Kidney (tissue), 22 donors: ENCODE measurements at places on chromosomes 7 and 10.

GRCh38 chr7:144379776-144380384 is 23.6 kb downstream of the NOBOX start:
- no peak for DNase-seq

DNA sequence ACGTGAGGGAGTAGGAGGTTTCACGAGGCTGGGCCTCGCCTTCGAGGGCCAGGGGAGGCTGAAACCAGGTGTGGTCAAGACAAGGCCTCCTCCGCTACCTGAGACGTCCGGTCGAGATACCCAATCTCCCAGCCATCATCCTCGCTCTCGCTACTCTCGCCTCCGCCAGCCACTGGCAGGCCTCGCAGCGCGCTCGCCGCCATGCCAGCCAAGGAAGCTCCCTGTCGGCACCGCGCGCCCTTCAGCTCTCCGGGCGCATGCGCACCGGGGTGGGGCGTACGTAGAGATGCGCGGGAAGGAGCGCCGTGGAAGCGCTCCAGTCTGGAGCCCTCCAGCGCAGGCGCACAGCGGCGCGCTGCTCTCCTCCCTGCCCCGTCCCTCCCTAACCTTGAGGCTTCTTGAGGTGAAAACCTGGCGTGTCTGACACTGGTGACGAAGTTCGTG is at the start of gene ASZ1:
ASZ1 (minus strand) TSS at position 236 of the 444 bp plus-strand sequence; CDS start at position 203, 33 bp downstream.
- no peak for DNase-seq

DNA sequence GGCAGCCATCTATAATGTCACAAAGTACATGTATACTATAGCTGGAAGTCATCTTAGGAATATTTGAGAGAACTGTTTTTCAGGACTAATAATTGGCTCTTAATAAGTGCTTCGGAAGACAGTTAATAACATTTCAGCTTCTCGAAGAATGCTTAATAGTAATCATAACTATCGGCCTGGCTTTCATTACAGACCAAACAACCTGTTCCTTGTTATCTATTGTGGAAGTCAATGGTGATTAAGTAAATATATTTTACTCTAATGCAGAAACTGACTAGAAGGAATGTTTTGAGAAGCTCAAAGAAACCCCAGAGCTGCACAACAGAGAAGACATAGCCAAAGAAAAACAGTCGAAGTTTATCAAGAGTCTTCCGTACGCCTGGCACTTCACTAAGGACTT is 106.8 kb upstream of the FAM133B start:
- DNase-seq, result no peak

GRCh38 chr10:62103857-62104256 is 164.8 kb downstream of the RTKN2 start:
- no peak for DNase-seq

DNA sequence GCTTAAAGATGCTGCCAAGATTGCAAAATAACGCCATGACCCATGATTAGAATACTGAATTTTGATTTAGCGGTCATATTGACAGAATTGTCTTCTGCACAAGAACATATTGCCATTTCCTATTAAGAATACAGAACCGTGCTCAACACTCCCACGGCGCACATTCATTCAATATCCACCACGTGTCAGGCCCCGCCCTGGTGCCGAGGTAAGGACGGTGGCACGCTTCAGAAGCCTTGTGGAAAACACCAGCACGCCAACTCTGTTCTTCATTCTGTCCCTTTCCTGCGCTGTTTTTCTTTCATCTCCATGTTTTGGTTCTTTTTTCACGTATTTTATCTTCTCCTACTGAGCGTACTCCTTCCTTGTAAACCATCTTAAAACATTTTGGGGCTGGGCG is 189.3 kb downstream of the ZMYND11 start:
- no peak for DNase-seq

- DNase-seq, result no peak
Measured at GRCh38 chr10:105843786-105844185, 1202.7 kb downstream of the SORCS3 start.

GRCh38 chr7:140674899-140675701 is 2.4 kb downstream of the ADCK2 start:
- DNase-seq, result peak; percentile 76

- peak; percentile 19 for DNase-seq
Measured at GRCh38 chr7:27835376-27835775, 95.4 kb downstream of the TAX1BP1 start.

DNA sequence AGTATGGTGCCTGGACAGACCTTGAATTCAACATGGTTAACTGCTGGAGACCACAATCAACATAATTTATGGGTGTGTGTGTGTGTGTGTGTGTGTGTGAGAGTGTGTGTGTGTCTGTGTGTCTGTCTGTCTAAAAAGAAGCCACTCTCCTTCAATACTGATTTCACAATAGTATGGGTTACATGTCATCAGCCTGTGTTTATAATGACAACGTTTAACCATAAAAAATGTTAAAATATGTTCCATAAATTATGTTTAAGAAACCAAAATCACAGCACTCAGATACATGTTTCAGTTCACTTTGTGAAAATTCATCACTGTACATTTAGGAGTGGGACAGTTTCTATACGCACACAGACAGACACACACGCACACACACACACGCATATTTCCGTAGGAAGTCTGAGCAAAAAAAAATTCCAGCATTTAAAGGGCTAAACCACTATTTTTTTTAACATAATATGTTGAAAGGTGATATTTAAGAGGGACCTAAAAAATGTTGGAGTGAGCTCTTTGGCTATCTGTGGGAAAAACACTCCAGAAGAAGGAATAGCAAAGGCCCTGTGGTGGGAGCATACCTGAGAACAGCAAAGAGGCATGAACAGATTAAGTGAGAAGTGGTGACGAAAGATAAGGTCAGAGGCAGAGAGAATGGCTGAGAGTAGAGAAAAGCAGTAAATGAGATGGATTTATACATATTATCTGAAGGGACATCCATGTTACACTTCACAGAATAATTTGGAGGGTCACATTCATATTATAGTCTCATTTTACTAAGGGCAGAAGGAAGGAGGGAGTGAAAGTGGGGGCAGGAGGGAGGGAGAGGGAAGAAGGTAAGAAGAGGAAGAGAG is 10.9 kb downstream of the PDZD8 start:
- DNase-seq, result no peak

GRCh38 chr10:44995581-44995913 is 5.2 kb upstream of the ZNF22 start:
- no peak for DNase-seq

- DNase-seq, result no peak
Measured at GRCh38 chr7:71034243-71034642, 97.7 kb upstream of the GALNT17 start.
